Omental fat pad (tissue), 4 donors: ENCODE measurements at places on chromosomes 2 and 18. TPM values are rescaled to one million over a fixed set of nuclear protein-coding genes. Genes with fewer than 3 reads are reported as not detected.

The C2orf69 gene
- total RNA-seq = 11.9 TPM

The OR6B3 gene
- total RNA-seq = not detected

DNA sequence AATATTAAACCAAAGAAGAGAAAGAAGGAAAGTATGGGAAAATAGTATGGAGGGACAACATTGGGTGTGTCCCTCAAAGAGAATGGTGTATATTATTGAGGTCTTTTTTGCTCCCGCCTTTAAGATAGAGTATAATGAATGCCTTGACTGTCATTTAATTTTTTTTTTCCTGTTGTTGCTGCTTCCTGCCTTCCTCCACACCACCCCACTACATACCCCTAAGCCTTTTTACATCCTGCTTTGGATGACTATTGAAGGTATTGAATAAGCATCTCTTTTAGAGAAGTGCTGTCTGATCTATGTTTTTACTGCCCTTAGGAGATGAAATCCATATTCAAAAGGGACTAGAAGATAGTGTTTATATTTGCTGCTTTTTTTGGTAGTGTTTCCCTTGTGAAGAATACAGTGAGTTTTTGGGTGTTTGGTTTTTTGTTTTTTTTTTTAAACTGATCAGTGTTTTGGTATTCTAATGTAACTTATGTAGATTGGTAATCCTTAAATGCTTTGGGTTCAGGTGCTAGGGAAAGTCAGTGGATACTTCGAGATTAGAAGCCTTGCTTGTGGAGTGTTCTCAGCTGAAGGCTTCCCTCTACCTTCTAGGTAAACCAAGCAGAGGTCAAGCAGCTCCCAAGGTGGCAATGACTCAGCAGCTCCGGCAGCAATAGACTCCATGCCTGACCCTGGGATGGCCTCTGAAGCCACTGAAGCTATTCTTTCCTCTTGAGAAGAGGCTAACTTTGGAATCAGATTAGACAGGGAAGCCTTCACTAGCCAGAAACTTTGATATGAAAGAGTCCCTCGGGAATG, 5.0 kb downstream of the FZD7 start:
- DNase-seq = no peak

DNA sequence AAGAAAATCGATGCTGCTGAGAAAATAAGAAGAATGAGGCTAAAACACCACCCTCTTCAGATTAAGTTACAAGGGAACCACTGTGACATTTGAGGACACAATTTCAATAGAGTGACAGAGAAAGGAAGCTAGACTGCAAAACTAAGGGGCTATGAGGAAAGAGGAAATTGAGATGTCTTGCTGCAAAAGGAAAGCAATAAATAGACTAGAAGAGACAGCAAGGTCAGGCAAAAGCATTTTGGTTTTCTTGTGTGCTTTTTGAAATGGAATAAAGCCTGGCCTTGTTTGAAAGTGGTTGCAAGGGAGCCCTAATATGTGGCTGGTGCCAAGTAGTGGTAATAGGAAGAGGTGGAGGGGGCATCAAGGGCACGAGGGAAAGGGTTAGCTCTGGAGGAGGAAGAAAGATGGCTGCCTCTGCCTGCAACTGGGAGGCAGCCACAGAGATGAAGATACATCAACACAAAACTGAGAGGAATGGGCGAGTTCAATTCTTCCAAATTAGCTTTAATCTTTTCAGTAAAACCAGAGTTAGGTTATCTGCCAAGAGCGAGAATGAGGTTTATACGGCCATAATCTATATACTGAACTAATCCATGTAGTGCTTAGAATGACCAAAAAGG, 1.2 kb upstream of the MRO start:
- no peak for DNase-seq

DNA sequence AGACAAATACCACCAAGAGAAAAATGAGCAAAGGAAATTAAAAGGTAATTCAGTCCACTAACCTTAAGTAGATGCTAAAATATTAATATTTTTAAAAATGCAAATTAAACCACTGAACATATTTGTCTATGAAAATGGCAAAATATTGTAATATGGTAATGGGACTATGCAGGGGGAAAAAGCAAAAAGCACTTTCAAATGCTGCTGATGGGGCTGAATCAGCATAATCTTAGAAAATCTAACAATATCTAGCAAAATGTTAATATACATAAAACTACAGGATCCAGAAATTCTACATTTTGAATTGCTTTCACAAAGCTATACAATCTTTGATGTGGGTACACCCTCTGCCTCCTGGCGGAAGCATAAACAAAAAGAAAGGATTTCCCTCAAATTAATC, 86.9 kb upstream of the DTNB start:
- no peak for DNase-seq
